Articular chondrocyte of knee joint (primary cell): ENCODE measurements at places on chromosomes 7 and 10. TPM values are rescaled to one million over a fixed set of nuclear protein-coding genes. Genes with fewer than 3 reads are reported as not detected.

MSMB gene
- not detected in 2 replicates for total RNA-seq

ZNF804B gene
- total RNA-seq = not detected in 2 replicates

TRIM74 gene
- 0.13 TPM in 1 of 2 replicates, not detected in the other for total RNA-seq

CNOT4 gene
- total RNA-seq = 20.0 and 21.5 TPM in 2 replicates

FXYD4 gene
- total RNA-seq = not detected in 2 replicates
